ENCODE measurements at places on chromosomes 11 and 22.
A peak's percentile ranks its signal among the peaks of the same experiment; 100 is the strongest.

GRCh38 chr22:20589614-20590476 lies 82.4 kb downstream of the MED15 start:
- no peak for DNase-seq

GRCh38 chr11:79525257-79525656 lies 84.4 kb upstream of the TENM4 start:
- DNase-seq, result no peak

- DNase-seq, result no peak
Measured at GRCh38 chr11:73034777-73035176, 107.3 kb downstream of the FCHSD2 start.

- peak; percentile 17 for DNase-seq
Measured at GRCh38 chr11:68810164-68810563, 31.6 kb downstream of the CPT1A start.
